Prostate gland (tissue), 2 donors: ENCODE measurements at places on chromosomes 1 and 21. TPM values are rescaled to one million over a fixed set of nuclear protein-coding genes. Genes with fewer than 3 reads are reported as not detected.
A peak's percentile ranks its signal among the peaks of the same experiment; 100 is the strongest.

- H3K27ac ChIP-seq: no peak overlapping the region
- DNase-seq: no peak
- H3K36me3 ChIP-seq: no peaks in the 10 kb centered on the region
- H3K27me3 ChIP-seq: no peaks in the 10 kb centered on the region
- H3K4me3 ChIP-seq: no peak overlapping the region
- H3K4me1 ChIP-seq: no peaks in the 10 kb centered on the region
Observed at GRCh38 chr1:159843459-159843858, 16.8 kb downstream of the SLAMF8 start.

GRCh38 chr1:119673171-119673940, 25.3 kb upstream of the ZNF697 start:
- no peaks in the 10 kb centered on the region for H3K27me3 ChIP-seq
- no peak overlapping the region for H3K27ac ChIP-seq
- no peak for DNase-seq
- H3K4me1 ChIP-seq: no peaks in the 10 kb centered on the region

DNA sequence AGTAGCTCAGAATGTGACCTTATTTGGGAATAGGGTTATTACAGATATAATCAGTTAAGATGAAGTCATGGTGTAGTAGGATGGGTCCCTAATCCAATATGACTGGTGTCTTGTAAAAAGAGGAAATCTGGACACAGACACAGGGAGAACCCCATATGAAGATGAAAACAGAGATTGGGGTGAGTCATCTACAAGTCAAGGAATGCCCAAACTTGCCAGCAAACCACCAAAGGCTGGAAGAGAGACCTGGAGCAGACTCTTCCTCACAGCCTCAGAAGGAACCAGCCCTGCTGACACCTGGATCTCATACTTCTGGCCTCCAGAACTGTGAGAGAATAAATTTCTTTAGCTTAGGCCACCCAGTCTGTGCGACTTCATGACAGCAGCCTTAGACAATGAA, 29.9 kb downstream of the KRTAP19-8 start:
- no peaks in the 10 kb centered on the region for H3K36me3 ChIP-seq
- no peak overlapping the region for H3K27ac ChIP-seq
- no peak overlapping the region for H3K4me3 ChIP-seq

- no peak overlapping the region for H3K4me3 ChIP-seq
- H3K27ac ChIP-seq: no peak overlapping the region
- H3K4me1 ChIP-seq: no peaks in the 10 kb centered on the region
- no peaks in the 10 kb centered on the region for H3K36me3 ChIP-seq
Observed at GRCh38 chr1:229792012-229792975, 166.2 kb downstream of the URB2 start.

GRCh38 chr1:6528492-6528891, 25.8 kb downstream of the NOL9 start:
- no peak overlapping the region for H3K27ac ChIP-seq
- H3K27me3 ChIP-seq: no peaks in the 10 kb centered on the region
- H3K4me1 ChIP-seq: no peaks in the 10 kb centered on the region

- no peaks in the 10 kb centered on the region for H3K36me3 ChIP-seq
- no peak for DNase-seq
- no peak overlapping the region for H3K27ac ChIP-seq
- no peak overlapping the region for H3K4me3 ChIP-seq
Observed at GRCh38 chr1:167650269-167651160, 20.5 kb downstream of the RCSD1 start.

GRCh38 chr1:24186711-24186992, 437 bp downstream of the IFNLR1 start:
- no peaks in the 10 kb centered on the region for H3K4me1 ChIP-seq
- no peaks in the 10 kb centered on the region for H3K36me3 ChIP-seq
- peak overlapping the region; percentile 92 for H3K27ac ChIP-seq
- no peaks in the 10 kb centered on the region for H3K27me3 ChIP-seq
- peak overlapping the region; percentile 56 for H3K4me3 ChIP-seq

DNA sequence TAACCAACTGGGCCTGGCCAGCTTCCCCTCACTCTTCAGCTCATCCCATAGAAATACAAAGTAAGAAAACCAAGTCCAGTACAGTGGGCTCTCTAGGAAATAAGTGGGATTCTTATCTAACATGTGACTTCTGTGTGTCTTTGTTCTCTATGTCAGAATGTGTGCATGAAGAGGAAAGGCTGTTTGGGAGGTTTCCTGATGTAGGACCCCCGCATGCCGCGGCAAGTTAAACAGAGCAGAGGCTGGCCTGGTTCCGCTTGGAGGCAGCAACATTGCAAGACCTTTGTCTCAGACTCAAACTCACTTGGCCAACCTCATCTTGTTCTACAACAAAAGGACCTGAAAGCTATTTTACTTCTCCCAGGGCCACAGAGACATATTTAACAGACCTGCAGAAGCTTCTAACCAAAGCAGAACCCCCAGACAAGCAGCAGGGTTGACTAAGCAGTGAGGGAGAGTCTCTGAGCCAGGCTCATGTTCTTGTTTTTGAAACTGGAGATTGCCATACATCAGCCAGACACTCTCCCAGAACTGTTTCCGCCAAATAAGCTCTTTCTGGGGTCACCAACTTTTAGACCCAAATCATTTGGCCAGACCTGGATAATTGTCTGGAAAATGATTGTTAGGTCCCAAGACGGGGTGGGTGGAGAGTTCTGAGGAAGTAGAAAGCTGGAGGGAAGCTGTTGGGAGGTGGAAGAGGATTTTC, 6.2 kb downstream of the MTARC2 start:
- H3K27me3 ChIP-seq: no peaks in the 10 kb centered on the region
- no peak overlapping the region for H3K27ac ChIP-seq
- no peak for DNase-seq
- no peaks in the 10 kb centered on the region for H3K4me1 ChIP-seq

DNA sequence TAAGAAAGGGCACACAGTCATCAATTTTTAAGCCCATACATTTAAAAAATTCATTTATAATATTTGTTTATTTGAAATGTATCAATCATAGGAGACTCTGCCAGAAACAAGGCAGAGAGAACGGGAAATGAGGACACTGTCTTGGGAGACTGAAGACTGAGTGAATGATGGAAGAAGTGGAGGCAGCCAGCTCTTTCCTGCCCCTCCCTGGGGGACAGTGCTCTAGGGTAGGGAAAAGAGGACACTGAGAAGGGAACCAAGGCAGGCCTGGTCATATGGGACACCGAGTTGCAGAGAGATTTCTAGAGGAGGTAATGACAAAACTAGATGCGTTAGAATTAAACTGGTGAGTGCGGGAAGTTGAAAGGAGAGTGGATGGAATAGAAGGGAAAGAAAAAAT, 31.6 kb downstream of the EEIG2 start:
- H3K27me3 ChIP-seq: no peaks in the 10 kb centered on the region
- DNase-seq: no peak
- no peaks in the 10 kb centered on the region for H3K36me3 ChIP-seq
- H3K4me3 ChIP-seq: no peak overlapping the region

- no peaks in the 10 kb centered on the region for H3K27me3 ChIP-seq
- DNase-seq: no peak
- H3K4me3 ChIP-seq: no peak overlapping the region
- no peaks in the 10 kb centered on the region for H3K36me3 ChIP-seq
- no peak overlapping the region for H3K27ac ChIP-seq
Observed at GRCh38 chr21:29887313-29888009, 52.3 kb downstream of the GRIK1 start.

DNA sequence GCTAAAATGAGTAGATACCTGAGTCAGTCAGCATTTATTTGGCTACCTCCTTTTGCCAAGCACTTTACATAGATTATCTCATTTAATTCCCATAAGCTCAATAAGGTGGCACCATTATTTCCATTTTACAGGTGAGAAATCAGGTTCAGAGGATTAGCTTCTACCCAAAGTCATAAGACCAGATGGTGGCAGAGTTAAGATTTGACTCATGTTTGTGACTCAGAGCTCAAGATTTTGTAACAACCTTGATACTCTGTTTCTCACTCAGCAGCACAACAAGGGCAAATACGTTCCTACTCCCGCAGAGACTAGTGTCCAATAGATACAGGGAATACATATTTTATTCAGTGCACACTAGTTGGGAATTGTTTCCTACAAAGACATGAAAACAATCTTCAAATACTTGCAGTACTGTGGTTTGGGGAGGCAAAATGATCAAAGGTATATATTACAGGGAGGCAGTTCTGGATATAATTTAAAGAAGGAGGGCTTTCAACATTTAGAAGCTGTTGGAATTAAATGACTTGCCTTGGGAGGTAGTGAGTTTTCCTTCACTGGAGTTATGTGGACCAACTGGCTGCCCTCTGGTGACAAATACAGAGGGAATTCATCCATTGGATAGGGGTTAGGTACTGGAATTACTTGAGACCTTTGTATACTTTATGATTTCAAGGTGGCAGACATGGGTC, 3.6 kb downstream of the LEPR start:
- H3K27me3 ChIP-seq: no peaks in the 10 kb centered on the region
- H3K4me3 ChIP-seq: no peak overlapping the region
- H3K36me3 ChIP-seq: peaks cover 7% of the 10 kb centered on the region
- no peak overlapping the region for H3K27ac ChIP-seq
- no peak for DNase-seq

DNA sequence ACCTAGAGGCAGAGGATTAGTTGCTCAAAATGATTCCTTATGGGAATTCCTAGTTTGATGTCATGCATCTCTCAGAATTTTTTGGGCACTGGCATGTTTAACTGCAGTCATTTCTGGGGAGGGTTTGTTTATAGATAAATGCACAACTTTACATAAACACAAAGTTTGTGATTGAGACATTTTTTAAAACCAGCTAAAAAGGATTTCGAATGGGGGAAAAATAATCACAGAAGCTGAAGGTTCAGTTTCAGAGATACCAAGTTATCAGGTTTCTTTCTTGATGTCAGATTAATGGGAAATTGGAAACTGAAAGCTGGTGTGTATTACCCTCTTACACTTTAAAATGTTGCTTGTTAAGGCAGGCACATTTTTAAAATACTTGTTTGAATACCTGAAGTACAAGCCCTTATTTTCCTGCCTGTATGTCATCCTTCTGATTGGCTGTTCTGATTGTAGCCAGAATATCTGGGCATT, 72.1 kb downstream of the DISP1 start:
- no peak overlapping the region for H3K4me3 ChIP-seq
- no peak for DNase-seq
- H3K4me1 ChIP-seq: no peaks in the 10 kb centered on the region
- H3K27me3 ChIP-seq: no peaks in the 10 kb centered on the region

DNA sequence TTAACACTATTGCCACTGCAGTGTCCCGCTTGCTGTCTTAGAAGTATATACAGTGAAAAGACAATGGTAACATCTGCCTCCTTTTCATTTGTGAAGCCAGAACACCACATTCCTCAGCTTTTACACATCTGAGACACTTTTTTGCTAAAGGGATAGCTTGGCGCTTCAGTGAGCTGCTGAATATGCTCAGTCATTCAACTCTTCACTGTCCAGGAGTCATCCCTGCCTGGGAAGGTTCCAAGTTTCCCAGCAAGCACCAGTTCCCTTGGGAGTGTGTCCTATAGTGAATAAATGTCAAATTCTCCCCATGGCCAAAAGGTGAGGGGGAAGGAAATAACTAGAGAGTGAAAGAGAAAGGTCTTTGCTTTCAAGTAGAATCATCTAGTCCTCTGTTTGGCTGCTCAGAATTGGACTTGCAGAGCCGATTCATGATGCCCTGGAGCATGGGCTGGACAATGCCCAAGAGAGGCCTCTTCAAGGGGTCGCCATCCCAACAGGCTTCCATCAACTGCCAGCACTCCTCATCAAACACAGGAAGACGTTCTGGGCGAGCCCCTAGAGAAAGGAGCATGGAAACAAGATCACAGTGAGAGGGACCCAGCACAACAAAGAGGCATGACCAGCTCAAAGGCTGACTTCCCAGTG, 25.5 kb upstream of the RBBP5 start:
- no peaks in the 10 kb centered on the region for H3K4me1 ChIP-seq
- no peaks in the 10 kb centered on the region for H3K27me3 ChIP-seq
- no peak for DNase-seq
- no peak overlapping the region for H3K27ac ChIP-seq
- no peaks in the 10 kb centered on the region for H3K36me3 ChIP-seq

DNA sequence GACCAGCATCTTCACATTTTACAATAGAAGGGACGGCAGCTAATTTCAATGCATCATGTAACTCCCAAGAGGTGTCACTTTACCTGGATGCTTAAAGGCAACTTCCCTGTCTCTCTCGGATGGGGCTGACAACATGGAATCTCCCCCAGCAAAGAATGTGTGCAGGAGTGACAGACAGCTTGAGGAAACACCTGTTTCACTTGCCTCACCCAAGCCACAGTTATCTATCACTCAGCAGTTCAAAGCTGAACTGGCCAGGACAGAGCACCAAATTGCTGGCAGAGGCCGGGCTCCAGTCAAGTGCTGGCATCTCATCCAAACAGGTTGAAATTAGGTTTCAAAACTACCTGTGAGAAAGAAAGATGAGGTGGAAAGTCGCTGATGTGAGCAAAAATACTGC, 538.0 kb upstream of the PLXNA2 start:
- H3K27ac ChIP-seq: no peak overlapping the region
- no peaks in the 10 kb centered on the region for H3K36me3 ChIP-seq
- DNase-seq: no peak
- H3K4me1 ChIP-seq: no peaks in the 10 kb centered on the region

DNA sequence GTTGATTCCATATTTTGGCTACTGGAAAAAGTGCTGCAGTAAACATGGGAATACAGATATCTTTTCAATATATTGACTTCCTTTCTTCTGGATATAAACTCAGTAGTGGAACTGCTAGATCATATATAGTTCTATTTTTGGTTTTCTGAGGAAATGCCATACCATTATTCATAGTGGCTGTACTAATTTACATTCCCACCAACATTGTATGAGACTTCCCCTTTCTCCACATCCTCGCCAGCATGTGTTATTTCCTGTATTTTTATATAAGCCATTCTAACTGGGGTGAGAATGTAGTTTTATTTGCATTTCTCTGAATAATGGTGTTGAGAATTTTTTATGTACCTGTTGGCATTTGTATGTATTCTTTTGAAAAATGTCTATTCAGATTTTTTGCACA, 385.2 kb downstream of the NUF2 start:
- H3K4me1 ChIP-seq: no peaks in the 10 kb centered on the region
- H3K27ac ChIP-seq: no peak overlapping the region
- DNase-seq: no peak
- no peaks in the 10 kb centered on the region for H3K27me3 ChIP-seq

DNA sequence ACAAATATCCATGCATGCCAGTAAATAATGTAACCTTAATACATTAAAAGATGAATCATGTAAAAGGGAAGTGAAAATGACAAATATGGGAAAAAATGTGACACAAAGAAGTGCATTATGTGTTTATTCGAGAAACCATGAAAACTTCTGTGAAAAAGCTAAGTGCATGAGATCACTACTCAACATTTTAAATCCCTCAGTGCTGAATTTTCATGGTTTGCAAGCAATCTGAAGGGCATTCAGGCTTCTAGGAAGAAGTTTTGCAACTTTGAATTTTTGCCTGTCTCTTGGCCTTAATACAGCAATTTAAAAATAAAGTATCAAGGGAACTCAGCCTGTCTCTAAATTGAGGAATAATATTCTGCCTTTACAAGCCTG, 78.2 kb downstream of the MAP3K7CL start:
- H3K4me1 ChIP-seq: no peaks in the 10 kb centered on the region
- no peaks in the 10 kb centered on the region for H3K27me3 ChIP-seq
- no peak overlapping the region for H3K4me3 ChIP-seq
- no peaks in the 10 kb centered on the region for H3K36me3 ChIP-seq
- no peak for DNase-seq
- no peak overlapping the region for H3K27ac ChIP-seq

- no peaks in the 10 kb centered on the region for H3K27me3 ChIP-seq
- H3K4me3 ChIP-seq: no peak overlapping the region
- H3K36me3 ChIP-seq: no peaks in the 10 kb centered on the region
- peaks cover 3% of the 10 kb centered on the region for H3K4me1 ChIP-seq
- H3K27ac ChIP-seq: no peak overlapping the region
Observed at GRCh38 chr1:233238884-233239431, 56.6 kb downstream of the PCNX2 start.

The MAP1LC3C gene
- total RNA-seq: not detected

The UBIAD1 gene
- 23.2 TPM for total RNA-seq

The WDR4 gene
- 11.9 TPM for total RNA-seq

The ZMYND12 gene
- total RNA-seq: 2.0 TPM

The TAS1R1 gene
- total RNA-seq: 1.5 TPM

The GSTM2 gene
- total RNA-seq: 47.5 TPM

The SLC22A15 gene
- total RNA-seq: 6.7 TPM
